ENCODE measurements at places on chromosomes 3 and 15.
A peak's percentile ranks its signal among the peaks of the same experiment; 100 is the strongest.

DNA sequence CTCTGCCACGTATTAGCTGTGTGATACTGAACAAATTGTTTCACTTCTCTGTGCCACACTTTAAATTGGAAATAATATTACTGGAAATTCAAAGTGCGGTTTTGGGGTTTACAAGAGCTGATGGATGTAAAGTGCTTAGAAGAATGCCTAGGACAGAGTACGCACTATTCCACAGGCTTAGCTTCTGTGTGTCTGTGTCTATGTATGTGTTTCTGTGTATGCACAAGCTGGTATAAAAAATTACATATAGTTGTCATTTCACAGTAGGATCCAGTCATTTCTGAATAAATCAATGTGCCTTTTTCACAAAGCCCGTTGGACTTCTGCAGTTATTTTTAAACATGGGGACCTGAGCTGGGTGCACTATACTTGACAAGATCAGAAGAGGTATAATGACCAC, 370.4 kb downstream of the TUSC7 start:
- DNase-seq: no peak

DNA sequence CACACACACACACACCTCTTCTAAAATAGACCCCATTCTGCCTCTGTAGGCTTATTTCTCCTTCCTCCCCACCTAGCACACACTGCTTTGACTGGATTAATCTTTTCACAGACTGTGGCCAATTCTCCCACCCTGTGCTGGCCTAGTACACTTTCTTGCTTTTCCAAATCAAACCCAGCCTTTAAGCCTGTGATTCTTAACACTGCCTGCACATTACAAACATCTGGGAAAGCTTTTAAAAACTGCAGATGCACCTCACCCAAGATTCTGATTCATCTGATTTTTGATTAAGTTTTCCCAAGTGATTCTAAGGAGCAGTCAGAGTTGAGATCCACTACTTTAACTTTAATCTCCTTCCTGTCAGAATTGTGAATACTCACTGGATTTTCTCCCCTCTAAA, 12.8 kb downstream of the CSNK1G1 start:
- no peak for DNase-seq

- DNase-seq: peak; percentile 90
Observed at GRCh38 chr15:58258501-58259292, 120.5 kb downstream of the AQP9 start.

GRCh38 chr3:46517016-46517783, 19.4 kb downstream of the RTP3 start:
- DNase-seq: no peak

- DNase-seq: no peak
Observed at GRCh38 chr3:167742338-167742737, 6.8 kb downstream of the SERPINI1 start.

GRCh38 chr3:48356419-48356818, 15.6 kb upstream of the FBXW12 start:
- DNase-seq: no peak

DNA sequence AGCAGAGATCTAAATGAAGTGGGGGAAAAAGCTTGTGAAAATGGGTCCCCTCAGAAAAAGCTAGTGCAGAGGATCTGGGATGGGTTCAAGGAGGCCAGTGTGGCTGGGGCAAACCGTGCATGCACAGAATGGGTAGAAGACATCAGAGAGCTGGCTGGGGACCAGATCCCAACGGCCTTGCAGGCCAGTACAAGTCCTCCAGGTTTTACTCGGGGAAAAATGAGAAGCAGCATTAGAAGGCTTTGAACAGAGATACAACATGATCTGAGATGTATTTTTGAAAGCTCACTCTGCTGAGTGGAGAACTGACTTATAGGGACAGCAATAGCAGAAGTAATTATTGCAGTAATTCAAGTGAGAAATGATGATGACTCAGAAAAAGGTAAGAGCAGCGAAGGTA, 114.5 kb downstream of the HERC1 start:
- DNase-seq: no peak

DNA sequence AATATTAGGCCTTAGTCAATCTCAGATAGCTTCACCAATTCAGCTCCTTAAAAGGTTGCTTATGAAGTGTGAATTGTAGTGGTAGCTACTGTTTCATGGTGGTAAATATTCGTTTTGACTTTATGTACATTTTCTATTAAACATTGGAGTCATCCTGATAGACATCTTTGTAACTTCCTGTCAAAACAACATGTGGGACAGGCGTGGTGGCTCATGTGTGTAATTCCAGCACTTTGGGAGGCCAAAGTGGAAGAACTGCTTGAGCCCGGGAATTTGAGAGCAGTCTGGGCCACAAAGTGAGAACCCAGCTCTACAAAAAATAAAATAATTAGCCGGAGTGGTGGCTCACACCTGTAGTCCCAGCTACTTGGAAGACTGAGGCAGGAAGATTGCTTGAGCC, 2.0 kb upstream of the TRIM59 start:
- no peak for DNase-seq

GRCh38 chr3:50375258-50375931, 16.1 kb upstream of the TMEM115 start:
- DNase-seq: no peak

DNA sequence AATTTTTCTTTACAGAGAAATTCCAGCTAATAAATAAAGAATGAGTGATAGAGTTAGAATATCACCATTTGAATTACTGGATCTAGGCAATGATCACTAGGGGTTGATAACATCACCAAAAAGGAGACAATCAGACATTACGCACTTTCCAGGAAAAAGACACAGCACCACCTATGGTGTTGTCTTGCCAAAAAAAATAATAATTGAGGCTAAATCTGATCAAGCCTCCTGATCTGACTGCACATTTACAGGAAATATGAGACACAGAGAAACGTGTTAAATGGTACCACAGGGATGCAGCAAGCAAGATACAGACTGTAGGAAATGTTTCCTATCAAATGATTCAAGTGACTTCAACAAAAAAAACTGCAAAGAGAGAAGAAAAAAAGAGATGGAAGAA, 92.8 kb downstream of the EOMES start:
- no peak for DNase-seq

DNA sequence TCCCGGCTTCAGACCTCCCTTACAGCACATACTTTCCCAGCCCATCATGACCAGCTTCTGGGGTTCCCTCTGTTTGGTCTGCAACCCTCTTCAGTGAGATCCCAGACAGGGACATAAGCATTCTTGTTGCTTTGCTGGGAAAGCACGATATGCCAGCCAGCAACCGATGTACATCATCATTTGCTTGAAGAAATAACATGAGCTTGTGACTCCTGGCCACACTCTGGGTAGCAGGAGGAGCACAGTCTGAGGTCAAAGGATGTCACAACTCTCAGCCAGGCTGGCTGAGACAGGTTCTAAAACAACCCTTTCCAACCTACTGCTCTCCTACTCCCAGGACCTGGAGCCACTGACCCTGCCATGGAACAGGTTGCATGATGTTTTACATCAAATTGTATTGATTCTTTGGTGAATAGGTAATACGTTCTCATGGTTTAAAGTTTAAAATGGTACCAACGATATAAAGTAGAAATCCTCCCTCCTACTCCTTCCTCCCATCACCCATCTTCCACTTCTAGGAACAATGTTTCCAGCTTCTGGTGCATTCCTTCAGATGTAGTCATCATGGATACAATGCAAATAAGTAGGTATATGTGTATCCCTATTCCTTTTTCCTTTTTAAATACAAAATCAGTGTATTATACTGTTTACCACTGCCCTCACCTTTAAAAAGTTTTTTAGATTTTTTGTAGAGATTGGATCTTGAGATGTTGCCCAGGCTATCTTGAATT, 190.3 kb downstream of the OPA1 start:
- DNase-seq: no peak

DNA sequence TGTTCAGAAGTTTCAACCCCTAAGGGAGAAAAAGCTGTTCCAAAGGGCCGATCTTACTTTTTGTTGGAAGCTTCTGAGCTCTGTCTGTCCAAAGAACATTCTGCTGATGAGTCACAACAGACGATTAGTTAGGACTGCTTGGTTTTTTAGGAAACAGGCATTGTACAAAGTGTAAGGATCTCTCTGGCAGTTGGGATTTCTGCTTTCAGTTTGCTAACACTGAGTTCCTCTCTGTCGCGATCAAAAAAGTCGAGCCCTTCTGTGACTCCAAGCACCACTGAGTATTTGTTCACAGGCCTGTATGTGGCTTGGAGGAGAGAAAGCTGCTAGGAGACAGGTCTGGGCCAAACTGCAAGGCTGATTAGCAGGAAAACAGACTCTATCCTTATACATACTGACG, 91.8 kb upstream of the PFN2 start:
- no peak for DNase-seq

DNA sequence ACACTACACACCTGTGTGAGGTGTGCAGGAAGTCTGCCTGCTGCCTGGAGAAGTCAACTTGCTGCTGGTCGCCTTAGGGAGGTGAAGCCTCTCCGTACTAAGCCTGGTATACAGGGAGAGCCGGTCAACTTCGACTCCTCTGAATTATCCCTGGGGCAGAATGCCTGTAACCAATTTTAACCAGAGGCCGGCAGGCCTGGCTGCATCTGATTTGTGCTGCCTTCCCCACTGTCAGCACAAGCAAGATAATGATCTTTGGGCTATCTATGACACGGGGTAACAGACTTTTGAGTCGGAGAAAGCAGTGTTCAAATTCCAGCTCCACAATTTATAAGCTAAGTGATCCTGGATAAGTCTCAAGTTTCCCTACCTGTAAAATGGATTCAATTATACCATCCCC, 42.3 kb downstream of the MAGEF1 start:
- no peak for DNase-seq

DNA sequence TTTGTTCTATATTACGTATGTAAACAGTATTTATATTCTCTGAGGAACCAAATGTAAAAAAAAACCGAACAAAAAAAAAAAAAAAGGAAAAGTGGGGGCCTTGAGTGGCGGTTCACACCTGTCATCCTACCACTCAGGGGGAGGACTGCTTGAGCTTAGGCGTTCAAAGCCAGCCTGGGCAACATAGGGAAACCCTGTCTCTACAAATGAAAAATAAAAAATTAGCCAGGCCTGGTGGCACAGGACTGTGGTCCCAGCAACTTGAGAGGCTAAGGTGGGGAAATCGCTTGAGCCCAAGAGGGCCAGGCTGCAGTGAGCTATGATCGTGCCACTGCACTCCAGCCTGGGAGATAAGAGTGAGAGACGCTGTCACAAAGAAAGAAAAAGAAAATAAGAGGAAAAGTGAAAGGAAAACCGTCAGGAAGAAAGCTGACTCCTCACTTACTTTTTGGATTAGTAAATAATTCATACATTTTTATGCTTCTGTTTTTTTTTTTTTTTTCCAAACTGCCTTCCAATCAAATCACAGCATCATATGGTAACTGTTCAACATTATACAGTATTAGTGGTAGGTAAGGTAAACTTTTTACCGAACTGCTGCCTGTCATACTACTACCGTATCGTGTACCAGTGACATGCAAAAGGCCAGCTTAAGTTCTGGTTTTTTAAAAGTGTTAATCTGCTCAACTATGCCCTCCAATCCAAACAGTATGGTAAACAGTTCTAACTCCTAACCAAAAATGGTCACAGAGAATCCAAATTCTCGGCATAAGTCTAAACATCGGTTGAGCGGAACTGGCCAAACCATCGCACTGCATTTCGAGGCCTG, 1.2 kb downstream of the PHC3 start:
- no peak for DNase-seq

- DNase-seq: no peak
Observed at GRCh38 chr15:84904419-84904818, 20.0 kb downstream of the SLC28A1 start.

GRCh38 chr3:49665822-49666519, 8.2 kb upstream of the APEH start:
- no peak for DNase-seq

- DNase-seq: no peak
Observed at GRCh38 chr15:62552444-62552843, 387.4 kb upstream of the C2CD4B start.

GRCh38 chr3:2614578-2614977, 495.6 kb downstream of the IL5RA start:
- no peak for DNase-seq

DNA sequence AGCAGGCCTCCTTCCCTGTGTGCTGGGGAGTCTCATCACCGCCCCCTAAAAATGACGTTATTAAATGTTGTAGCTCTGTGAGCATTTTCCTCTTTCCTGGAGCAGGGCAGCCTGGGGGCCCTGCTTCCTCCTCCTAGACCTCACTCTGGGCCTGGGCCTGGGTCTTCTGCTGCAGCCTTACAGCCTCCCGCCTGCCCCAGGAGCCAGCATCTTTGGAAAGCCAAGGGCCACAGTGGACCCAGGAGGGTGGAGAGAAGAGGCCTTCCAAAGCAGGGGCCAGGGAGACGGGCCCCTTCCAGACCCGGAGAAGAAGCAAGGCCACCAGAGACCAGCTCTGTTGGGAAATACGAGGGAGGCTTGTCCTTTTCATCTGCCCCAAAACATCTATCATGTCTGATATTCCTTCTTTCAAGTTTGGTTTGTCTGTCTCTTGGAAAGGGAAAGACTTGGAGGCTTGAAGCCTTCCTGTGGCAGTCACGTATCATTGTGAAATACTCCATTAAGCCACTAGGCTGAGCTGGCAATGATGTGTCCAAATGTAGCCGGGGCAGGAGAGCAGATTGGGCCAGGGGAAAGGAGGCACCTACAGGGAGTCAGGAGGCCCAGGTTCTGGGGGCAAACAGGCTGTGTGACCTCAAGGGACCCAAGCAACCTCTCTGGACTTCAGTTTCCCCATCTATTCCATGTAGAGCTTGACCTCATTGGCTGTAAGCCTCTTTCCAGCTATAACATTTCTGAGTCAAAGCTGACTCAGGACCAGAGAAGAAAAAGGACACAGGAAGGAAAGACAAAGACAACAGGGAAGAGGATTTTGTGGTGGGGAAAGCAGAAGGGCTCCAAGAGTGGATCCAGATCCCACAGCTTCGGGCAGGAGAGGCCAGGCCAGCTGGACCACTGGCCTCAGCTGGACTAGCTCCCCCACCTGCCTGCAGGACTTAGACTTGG, 31.1 kb downstream of the CYP11A1 start:
- DNase-seq: no peak

DNA sequence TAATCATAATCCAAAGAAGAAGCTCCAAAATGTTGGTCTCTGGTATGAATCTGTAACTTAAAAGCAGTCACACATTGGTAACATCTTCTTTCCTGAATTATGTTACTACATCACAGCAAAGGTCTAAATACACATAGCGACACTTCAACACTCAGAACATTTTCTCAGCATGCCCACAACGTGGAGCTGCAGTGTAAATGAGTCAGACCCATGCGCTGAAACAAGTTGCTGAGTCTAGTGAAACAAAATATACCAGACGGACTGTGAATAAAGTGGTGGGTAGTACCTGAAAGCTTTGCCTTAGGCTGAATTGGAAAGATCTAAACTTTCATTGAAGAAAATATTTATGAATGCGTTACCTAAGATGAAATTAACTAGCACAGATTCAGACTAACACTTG, 33.2 kb upstream of the GOLGA8B start:
- DNase-seq: no peak

- no peak for DNase-seq
Observed at GRCh38 chr15:94004697-94005096, 226.7 kb upstream of the MCTP2 start.

All from NCI-H524 treated with DMSO at 0.1 percent for 48 hours (cell line).